Esophagus squamous epithelium (tissue), 5 donors: ENCODE measurements at places on chromosomes 16 and 17.

DNA sequence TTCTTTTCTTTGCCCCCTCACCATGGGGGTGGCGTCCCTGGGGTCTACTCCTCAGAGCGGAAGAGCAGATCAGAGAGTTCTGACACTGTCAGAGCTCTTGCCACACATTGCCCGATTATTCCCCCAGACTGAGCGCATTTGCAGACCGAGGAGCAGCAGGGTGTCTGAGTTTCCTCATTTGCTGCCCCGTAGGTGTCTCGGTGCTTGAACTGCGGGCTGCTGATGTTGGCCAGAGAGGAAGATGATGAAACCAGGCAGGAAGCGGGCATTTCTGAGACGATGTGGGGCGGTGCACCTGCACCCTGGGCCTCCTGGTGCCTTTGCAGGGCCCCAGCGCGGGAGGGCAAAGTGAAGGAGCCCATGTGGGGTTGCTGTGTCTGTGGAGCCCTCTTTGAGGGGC lies 55.2 kb downstream of the ARSG start:
- DNase-seq: no peak

- DNase-seq: no peak
These were observed 3.7 kb upstream of the ABCA9 start for GRCh38 chr17:69064476-69064875.

DNA sequence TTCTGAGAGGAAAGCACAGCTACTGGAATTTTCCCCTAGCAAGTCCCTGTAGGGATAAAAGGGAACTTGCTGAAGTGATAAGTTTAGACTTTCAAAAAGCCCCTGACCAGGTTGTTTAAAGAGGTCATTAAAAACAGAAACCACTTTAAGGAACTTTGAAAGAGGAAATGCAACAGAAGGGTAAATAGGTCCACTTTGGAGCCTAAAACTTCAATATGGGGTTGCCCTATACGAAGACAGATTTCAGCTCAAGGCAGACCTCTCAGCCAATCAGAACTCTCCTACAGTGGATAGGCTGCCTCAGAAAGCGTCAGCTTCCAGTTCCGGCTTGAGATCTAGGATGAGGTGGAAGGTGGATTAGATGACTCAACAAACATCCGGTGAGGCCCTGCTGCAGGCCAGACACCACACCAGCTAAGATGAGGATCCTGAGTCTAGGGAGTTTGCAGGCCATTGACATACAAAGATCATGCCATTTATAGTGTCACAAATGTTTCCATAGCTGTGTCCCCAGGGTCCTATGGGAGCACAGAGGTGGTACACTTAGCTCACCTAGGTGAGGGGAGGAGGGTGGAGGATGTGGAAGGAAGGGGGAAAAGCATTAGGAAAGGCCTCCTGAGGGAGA lies 7.9 kb upstream of the MFSD6L start:
- DNase-seq: no peak

DNA sequence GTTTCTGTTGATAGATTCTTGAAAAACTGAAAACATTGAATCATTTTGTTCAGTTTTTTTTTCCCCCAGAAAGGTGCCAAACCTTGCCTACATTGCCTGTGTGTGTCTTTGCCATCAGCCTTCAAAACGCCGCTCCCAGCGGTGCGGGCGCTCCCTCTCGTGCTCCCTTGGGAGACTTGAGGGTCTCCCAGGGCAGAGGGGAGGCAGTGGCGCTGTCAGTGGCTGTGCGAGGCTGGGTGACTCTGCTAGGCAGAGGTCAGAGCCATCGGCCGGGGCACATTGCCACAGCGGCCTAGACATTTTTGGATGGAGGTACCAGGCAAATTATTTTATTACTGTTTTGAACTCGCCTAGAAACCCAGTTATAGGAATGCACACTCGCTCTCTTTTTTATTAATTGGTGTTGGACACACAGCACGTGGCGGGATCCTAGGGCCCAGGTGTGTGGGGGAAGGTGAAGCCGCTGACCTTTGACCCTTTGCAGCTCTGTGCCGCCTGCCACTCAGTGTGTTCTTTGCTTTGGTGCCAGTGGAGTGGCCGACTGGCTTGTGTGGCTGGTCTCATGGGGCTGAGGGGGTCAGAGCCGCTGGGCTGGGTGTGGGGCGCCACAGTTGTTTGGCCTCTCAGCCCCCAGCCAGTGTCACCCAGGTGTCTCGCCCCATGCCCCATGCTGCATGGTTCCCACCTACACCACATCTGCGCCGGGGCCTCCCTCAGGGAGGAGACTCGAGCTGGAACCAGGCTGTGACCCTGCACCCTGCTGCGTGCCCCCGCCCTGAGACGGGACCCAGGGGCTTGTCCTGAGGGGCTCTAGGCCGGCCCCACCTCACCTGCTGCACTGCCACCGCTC lies 115.7 kb downstream of the BANP start:
- DNase-seq: no peak
